Activated CD4-positive, alpha-beta T cell treated with anti-CD3 and anti-CD28 coated beads, Interleukin-2, amount 10 ng/mL, durations not matched to agents 24 days and 14 days (primary cell): ENCODE measurements at places on chromosomes 2 and 18. TPM values are rescaled to one million over a fixed set of nuclear protein-coding genes. Genes with fewer than 3 reads are reported as not detected.

TPO gene
- not detected in 2 replicates for total RNA-seq

OR6B2 gene
- total RNA-seq = not detected in 2 replicates

CDKL4 gene
- not detected in 2 replicates for total RNA-seq

VIL1 gene
- total RNA-seq = not detected in 2 replicates

RAMP1 gene
- total RNA-seq = 17.6 TPM in 2 replicates

IL1F10 gene
- total RNA-seq = not detected in 2 replicates

FAM98A gene
- 72.9 and 79.2 TPM in 2 replicates for total RNA-seq

SPP2 gene
- total RNA-seq = not detected in 2 replicates

INHA gene
- not detected in 2 replicates for total RNA-seq

SNTG2 gene
- total RNA-seq = 0.14 TPM in 1 of 2 replicates, not detected in the other

SKOR2 gene
- not detected in 2 replicates for total RNA-seq

SIGLEC15 gene
- not detected in 2 replicates for total RNA-seq

FBLN7 gene
- 26.8 and 28.7 TPM in 2 replicates for total RNA-seq

SCG2 gene
- not detected in 2 replicates for total RNA-seq
